Stimulated activated CD8-positive, alpha-beta memory T cell treated with anti-CD3 and anti-CD28 coated beads, Interleukin-4, amount 100 ng/mL, for 1 hour (primary cell): ENCODE measurements at places on chromosomes 7 and 10.
A peak's percentile ranks its signal among the peaks of the same experiment; 100 is the strongest.

- no peak for DNase-seq
Observed at GRCh38 chr7:129948338-129948737, 4.4 kb downstream of the UBE2H start.

DNA sequence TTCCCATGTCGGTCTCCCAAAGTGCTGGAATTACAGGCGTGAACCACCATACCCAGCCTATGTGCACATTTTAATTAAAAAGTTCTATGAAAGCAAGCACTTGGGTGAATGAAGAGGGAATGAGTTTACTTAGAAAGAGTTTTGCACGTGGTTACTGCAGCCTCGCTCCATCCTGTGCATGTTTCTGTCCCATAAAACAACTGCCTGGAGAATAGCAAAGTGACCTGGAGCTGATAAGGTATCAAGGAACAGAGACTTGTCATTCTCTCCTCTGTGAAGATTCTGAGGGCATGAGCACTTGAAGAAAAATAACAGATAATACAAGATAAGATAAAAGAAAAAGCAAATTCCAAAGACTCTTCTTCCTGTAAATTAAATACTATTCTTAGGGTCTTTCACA lies 112.2 kb upstream of the JCAD start:
- DNase-seq: no peak

DNA sequence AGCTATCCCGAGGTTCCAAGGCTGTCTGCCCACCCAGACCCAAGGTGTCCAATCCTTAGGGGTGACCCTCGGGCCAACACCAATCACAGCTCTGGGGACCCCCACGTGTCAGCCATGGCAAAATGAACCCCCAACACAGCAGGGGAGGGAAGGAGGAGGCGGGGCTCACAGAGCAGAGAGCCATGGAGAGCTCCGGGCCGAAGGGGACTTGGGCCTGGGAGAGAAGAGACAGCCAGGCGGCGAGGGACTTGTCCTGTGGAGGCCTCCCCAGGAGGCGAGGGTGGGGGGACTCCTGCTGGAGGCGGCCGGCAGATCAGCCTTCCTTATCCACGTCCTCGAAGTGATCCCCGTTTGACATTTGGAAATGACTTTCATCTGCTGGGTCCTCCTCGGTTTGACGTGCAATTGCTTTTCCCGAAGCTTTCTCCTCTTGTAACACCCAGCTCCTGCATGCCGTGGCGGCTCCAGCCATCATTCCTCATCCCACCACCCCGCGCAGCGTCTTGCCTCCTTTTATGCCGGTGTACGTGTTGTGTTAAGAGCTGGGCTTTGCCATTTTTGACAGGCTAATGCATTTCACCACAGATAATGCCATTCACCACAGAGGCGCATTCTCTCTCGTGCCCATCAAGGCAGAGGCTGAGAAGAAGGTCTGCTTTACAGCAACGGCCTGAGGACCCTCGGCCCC lies 337.4 kb downstream of the DNAJB6 start:
- no peak for DNase-seq

- DNase-seq: no peak
Observed at GRCh38 chr10:32149252-32149955, 93.2 kb upstream of the KIF5B start.

DNA sequence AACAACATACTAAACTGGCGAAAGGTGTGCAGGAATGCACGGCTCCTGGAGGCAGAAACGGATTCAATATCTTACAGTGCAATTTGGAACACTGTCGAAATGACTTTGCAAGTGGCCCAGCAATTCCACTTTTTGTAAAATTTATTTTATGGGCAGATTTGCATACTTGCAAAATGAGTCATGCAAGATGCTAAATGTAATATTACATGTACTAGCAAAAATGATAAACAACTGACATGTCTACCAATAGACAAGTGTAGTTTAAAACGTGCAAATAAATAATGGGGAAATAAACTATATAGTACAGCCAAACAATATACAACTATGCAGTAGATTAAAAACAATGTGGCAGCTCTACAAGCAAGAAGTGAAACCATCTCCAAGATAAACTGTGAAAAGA lies 97.7 kb downstream of the ARHGAP12 start:
- DNase-seq: no peak

DNA sequence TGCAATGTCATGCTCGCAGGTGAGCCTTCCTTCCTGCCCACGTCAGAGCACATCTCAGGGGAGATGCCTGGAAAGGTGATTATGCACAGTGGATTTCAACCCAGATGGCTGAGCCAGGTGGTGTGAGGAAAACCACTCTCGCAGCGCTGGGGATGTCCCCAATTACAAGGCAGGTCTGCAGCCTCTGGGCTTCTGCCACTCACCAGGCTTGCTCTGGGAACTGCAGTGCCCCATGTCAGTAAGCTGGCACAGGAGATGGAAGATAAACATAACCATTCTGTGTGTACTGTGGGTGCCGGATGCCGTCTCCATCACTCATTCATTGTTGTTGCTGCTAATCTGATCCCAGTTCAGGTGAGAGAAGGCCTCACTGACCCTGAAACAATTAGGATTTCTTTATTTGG lies 222.9 kb upstream of the PITRM1 start:
- DNase-seq: no peak

- no peak for DNase-seq
Observed at GRCh38 chr7:6128205-6128604, 97.0 kb downstream of the ANKRD61 start.

DNA sequence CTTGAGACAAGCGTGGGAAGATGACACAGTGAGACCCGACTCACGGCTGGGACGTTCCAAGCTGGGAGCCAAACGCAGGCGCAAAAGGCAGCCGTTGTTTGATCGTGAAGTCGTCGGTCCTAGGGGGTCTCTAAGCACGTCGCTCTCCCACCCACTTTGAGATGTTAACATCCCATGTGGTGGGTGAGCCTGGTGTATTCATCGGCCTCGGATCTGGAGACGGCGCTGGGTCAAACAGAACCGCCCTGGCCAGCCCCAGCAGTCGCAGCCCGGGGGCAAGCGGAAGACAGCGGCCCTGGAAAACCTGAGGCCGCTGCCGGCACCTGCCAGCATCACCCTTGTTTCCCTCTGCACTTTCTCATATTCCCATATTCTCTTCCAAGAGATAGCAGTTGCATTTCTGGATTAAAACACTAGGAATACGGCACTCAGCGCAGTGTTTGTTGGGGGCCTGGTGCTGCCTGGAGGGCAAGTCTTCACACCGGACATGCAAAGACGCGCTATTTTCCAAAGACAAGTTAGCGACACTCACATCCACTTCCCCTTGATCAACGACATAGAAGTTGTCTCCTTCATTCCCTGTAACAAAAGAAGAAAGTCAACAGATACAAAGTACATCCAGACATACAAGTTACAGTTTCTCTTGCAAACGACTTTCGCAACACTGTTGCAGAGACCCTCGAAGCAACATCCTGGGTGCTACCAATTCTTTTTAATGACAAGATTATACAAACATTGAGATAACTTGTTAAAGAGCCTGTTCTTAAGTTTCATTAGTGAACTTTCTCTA lies 86.2 kb upstream of the PDGFA start:
- DNase-seq: no peak

DNA sequence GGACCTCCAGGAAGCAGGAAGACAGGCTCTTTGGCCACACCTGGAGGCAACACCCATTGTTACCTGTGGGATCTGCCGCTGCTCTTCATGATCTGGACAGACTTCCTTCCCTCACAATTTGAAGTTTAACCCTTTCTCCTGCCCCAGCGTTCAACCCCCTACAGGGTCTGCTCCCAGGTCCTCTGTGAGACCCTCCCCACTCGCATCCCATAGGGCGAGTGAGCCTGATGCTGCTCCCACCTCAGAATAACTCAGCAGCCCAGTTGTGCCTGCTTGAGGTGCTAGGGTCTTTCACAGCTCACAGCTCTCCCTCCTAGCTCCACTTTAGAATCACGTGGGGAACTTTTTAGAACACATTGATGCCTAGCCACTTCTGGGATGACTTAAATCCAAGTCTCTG lies 61.8 kb upstream of the C10orf90 start:
- no peak for DNase-seq

GRCh38 chr10:86151613-86152012 lies 215.0 kb downstream of the GRID1 start:
- no peak for DNase-seq

DNA sequence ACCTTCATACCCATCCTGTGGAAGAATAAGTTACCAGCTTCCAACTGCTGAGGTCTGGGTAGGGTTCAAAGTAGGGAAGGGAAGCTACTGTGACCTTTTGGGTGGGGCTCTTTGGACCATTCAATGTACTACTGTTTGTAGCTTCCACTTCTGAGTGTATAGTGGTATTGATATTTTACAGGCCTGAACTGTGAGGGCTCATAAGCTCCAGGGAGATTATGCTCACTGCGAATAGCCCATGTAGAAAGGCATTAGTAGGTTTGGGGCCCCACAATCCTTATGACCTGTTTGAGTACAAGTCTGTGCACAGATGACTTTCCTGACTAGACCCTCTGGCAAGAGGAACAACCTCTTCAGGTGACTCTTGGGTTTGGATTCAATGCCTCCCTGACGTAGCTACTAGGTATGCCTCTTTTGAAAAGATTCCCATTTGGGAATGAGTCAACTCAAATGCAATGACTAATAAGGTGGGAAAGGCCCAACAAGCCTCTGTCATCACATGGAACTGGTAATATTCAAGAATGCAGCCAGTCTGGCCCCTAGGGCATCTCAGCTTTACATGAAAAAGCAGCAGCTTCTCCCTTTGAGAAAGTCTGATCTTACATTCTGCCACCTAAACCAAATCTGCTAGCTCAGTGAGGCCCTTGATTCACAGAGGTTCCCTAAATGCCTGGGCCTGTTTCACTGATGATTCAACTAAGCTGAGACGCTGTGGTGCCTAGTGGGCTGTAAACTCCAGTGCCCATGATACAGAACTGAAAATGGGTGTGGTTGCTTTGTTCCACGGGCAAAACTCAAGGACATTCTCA lies 79.8 kb downstream of the ABI1 start:
- DNase-seq: no peak

- no peak for DNase-seq
Observed at GRCh38 chr10:24886290-24886680, 66.1 kb downstream of the PRTFDC1 start.

DNA sequence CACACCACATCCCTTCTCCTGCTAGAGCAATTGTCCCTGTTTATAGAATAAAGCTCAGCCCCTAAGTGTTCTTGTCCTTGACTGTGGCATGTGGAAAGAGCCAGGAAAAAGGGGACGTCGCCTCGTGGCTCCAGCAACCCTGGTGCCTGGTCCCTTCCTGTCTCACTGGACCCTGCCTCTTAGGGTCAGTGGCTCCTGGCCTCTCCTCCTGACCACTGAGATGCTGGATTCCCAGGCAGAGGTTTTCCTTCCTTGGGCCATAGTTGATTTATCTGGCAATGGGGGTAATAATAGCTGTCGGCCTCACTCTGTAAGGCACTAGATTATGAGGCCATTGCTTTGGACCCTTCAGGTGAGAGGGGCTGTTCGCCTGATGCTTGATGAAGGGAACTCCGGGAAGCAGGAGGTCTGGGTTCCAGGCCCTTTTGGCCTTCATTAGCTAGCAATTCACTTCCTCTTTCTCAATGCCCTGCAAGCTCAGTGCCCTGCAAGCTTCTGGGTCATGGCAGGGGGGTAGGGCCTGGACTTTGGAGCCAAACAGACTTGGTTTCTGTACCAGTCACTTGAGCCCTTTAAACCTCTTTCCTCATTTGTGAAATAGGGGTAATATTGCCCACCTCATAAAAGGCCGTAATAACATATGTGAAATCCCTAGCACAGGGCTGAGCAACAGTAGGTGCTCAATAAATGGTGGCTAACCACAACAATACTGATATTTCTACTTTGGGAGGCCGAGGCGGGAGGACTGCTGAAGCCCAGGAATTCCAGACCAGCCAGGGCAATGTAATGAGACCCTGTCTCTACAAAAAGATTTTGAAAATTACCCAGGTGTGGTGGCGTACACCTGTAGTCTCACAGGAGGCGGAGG lies 1.1 kb downstream of the ASL start:
- no peak for DNase-seq

GRCh38 chr7:24902276-24902675 lies 77.7 kb downstream of the OSBPL3 start:
- DNase-seq: no peak

- DNase-seq: no peak
Observed at GRCh38 chr10:11605807-11606408, 5.5 kb downstream of the USP6NL start.

- DNase-seq: no peak
Observed at GRCh38 chr7:136940122-136940521, 71.7 kb downstream of the CHRM2 start.

DNA sequence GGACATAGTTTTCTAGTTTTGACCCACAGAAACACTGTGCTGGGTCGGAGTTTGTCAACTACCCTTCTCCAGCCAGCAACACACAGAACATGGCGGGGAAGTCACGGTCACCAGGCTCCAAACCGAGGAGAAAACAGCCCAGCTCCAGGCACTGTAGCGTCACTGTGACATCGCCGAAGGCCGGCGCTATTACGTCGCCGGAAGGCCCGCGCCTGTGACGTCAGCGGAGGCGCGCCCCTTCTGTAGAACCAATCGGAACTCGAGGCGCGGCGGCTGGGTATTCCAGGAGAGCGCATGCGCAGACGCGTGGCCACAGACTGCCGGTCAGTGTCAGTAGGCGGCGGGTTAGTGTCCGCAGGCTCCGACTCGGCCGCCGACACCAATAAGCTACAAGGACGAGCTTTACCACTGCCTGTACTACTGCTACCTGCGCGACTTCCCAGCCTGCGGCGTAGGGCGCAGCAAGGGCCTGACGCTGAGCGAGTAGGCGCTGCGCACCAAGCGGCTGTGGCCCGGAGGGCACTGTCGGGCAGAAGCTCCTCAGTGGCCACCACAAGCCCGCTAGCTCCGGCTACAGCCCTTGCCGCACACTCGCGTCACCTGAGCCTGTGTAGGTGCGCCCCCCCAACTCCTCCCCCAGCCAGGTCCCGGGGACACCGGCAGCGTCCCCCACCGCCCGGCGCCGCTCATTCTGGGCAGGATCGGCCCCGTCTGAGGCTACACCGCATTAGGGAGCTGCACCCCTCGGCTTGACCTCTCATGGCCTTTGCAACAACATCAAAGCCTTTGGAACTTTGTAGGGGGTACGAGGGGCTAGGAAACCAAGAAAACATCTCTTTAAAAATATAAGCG lies 35.1 kb upstream of the SRRM3 start:
- peak; percentile 83 for DNase-seq

DNA sequence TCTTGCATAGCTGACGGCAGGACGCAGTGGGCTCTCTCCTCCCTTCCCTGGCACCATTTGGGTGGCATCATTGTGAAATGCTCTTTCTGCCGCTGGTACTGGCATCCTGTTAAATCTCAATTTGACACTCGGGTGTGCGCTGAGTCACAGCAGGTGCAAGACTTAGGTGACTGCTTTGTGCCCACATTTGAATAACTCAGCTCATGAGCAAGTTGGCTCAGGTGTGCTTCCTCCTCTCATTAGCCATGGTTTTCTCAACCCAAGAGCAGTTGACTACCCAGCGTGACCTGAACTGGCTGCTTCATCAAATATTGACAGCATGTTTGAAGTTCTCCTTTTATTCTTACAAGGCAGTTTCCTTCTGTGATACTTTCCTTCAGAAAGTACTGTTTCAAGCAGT lies 24.6 kb upstream of the NFE2L3 start:
- no peak for DNase-seq

- no peak for DNase-seq
Observed at GRCh38 chr10:35417795-35418194, 81.5 kb downstream of the CCNY start.

GRCh38 chr7:29282819-29283414 lies 88.3 kb downstream of the CHN2 start:
- DNase-seq: no peak
